8988T (cell line): ENCODE measurements at places on chromosomes 4 and X.
A peak's percentile ranks its signal among the peaks of the same experiment; 100 is the strongest.

DNA sequence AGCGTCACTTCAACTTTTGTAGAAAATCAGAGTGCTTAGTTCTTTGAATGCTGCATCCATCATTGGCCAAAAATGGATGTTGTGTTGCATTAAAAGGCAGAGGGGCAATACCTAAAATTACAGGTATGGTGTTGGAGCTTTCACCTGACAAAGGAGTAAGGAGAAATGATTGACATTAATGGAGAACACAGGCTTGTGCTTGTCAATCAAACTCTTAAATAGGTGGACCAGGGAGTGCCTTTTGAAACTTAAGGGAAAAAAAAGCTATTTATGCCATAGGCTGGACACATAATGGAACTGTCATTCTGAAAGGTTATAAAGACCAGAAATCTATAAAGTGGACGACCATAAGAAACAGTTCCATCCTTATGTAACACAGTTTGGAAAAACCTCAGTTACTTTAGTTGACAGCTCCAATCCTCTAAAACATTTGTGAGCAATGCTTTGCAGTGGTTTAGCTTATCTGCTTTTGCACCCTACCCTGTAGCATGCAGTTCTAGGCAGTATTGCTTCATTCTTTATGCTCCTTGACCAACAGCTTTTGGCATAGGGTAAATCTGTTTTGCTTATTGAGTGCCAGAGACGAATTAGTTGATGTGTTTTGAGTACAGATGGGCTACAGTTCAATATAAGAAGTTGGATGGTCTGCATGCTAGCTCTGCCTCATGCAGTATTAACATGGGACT lies 2.4 kb downstream of the HADH start:
- DNase-seq = no peak

DNA sequence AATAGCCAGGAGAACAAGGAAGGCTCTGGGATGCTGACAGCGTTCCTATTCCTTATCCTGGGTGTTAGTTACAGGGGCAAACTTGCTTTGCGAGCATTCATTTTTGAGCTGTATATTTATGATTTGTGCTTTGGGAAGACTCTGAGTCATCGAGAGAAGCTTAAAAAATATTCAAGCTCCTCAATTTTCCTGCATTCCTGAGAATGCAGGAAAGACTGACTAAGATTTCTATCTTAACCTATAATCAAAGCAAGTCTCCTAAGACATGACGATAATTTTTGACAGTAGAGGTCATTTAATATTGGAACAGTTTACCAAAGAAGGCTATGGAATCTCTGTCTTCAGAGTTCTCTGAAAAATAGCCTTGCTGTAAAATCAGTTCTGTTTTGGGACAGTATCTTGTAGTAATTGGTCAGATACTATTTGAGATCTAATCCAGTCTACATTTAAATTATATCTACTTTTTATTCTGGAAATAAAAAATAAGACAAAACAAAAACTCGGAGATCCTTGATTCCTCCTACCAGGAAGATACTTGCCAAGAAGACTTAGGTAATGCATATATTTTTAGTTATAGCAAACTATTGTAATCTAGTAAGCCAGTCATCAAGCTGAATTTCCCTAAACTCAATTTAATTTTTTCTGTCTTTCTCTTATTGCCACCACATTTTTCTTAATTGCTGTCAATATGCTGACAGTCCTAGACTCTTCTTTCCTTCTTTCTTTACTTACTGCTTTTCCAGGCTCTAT lies 31.7 kb downstream of the BBS12 start:
- DNase-seq = no peak

DNA sequence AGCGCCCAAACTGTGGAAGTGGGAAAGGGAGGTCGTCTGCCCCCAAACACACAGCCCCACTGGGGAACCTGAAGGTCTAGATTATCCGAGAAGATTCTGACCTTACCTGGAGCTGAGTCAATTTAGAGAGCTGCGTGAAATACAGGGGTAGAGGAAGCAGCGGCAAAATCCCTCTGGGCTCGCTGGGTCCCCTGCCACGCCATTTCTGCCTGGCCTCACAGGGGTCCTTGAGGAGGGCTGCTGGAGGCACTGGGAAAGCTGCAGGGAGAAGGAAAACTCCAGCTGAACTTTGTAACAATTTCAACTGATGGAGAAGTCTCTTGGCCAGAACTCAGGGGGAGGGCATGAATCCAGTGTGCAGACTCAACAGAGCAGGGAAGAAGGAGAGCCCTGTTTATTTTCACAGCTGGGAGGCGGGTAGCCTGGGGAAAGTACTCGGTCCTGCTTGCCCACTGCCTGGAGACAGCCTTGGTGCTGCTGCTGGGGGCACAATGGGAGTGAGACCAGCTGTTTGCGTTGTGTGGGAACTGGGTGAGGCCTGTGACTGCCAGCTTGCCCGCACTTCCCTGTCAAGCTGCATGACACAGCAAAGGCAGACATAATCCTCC lies 93.2 kb upstream of the MAPK10 start:
- no peak for DNase-seq

GRCh38 chr4:81574991-81575390 lies 103.3 kb upstream of the RASGEF1B start:
- no peak for DNase-seq

DNA sequence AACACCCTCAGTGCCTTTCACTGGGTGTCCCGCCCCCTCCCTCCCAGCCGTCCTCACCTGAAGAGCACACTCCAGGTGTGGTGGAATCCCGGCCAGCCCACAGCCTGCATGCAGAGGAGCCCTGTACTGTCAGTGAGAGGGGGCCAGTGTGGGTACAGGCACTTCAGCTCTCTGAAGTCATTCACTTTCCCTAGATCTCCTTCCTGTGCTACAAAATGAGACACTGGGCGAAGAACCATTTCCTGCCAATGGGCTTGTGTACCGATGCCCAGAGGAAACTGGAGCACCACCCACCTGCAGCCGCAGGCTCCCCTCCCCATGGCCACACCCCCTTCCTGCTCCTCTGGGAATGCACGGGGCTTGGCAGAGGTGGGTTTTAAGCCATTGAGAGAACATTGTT lies 73.9 kb upstream of the C4orf50 start:
- no peak for DNase-seq

DNA sequence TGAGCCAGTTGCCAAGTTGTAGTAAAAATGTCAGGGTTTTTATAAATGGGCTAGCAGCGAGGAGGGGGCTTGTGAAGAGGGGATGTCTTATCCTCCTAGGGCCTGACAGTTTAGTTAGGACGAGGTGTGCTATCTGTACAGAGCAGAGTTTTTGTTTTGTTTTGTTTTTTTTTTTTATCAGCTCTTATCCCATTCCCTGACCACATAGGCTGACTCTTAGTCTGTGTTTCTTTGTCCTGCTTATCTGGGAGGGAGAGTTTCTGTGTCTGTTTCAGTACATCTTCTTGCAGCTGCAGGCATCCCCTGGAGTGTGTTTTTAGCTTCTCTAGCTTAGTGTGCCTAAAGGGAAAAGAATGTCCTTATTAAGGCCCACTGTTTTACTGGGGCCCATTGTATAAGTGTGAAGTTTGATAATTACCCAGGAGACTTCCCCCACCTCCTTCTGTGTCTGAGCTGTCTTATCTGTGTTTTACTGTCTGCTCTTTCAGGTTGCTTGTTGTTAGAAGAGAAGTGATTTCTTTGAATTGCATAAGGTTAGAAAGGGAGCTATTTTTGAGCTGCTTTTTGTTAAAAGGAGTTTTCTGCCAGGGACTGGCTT lies 32.0 kb downstream of the PAGE2 start:
- DNase-seq = no peak

GRCh38 chrX:103656617-103657016 lies 27.8 kb downstream of the TCEAL1 start:
- peak; percentile 18 for DNase-seq

- no peak for DNase-seq
These were observed 54.3 kb downstream of the SLIT2 start for GRCh38 chr4:20305976-20306375.

DNA sequence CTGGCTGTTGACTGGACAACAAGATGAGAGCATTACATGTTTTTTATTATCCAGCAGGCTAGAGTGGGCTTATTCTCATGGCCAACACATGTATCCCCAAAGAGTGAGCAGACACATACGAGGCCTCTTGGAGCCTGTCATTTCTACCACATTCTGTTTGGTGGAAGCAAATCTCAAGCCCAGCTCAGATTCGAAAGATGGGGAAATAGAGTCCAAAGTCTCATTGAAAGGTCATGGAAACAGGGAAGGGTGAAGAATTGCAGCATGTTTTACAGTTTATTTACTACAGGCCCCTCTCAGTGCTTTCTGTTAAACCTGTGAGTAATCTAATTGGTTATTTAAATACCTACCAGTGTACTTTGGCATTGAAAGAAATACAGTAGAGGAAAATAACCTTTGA lies 108.6 kb downstream of the FRAS1 start:
- DNase-seq = no peak
